NCI-H2029 treated with DMSO at 0.1 percent for 48 hours (cell line): ENCODE measurements at places on chromosomes 1 and 21.

- no peak for DNase-seq
Measured at GRCh38 chr1:209207126-209207700, 376.3 kb upstream of the CAMK1G start.

DNA sequence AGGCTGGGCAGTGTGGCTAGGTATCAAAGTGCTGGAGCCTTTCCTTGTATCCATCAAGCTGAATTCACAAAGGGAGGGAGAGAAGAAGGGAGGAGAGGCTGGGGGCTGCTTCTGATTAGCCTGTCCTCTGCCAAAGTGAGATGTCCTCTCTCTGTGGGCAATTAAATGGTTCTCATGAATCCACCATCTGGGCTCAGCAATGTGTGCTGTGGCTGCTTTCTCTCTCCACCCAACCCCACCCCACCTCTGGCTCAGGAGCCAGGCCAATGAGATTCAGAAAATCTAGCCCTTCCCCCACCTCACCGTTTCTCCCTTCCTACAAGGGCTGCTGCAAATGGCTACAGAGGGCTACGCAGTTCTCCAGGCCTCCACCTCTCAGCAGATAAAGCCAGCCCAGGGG lies 154.6 kb downstream of the TENT5C start:
- DNase-seq: no peak

DNA sequence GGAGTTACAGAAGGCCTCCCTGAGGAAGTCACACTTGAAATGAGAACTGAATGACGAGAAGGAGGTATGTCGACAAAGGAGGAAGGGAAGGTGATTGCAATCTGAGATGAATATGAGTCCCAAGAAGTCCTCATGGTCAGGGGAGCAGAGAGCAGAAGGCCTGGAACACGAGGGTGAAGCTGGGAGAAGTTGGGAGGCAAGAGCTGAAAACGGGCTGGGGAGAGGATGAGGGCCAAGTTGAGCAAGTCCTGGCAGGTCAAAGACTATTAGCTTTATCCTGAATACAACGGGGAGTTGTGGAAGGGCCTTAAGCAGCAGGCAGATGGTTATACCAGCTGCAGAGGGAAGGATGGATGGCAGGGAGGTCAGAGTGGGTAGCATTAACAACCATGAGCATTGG lies 89.5 kb downstream of the KCNJ15 start:
- no peak for DNase-seq

DNA sequence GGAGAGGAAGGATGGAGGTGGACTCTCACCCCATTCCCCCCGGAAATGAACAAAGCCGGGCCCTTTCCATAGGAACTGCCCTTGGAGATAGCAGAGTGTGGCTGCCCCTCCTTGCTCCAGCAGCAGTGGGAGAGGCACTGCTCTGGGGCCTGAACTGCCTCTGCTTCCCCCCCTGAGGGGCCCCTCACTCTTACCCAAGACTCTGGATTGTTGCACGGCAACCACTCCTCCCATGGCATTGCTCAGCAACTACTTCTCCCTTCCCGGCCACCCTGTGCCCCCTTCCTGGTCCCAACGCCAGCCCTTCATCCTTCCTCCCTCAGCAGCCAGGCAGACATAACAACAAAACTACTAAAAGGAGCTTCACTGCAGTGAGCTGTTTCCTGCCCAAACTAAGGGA lies 3.0 kb upstream of the ACKR1 start:
- DNase-seq: no peak

- no peak for DNase-seq
Measured at GRCh38 chr21:40729761-40730425, 117.1 kb downstream of the DSCAM start.
